Epithelial cell of alveolus of lung (primary cell): ENCODE measurements at places on chromosomes 6 and 20. TPM values are rescaled to one million over a fixed set of nuclear protein-coding genes. Genes with fewer than 3 reads are reported as not detected.

Gene TULP1
- 0.24 TPM in 1 of 2 replicates, not detected in the other for total RNA-seq

Gene PDYN
- not detected in 2 replicates for total RNA-seq

Gene RIMS4
- total RNA-seq, result not detected in 2 replicates

Gene MAS1
- not detected in 2 replicates for total RNA-seq

Gene RPP40
- 9.1 and 14.9 TPM in 2 replicates for total RNA-seq

Gene HAO1
- not detected in 2 replicates for total RNA-seq
